Motor neuron (in vitro differentiated cells): ENCODE measurements at places on chromosomes 3 and 15. TPM values are rescaled to one million over a fixed set of nuclear protein-coding genes. Genes with fewer than 3 reads are reported as not detected.

GRCh38 chr3:156433910-156434309 is 121.0 kb downstream of the SSR3 start:
- no peak for ATAC-seq

The ZMYND10 gene
- 3.3 and 5.4 TPM in 2 replicates for total RNA-seq

The SERINC4 gene
- 1.1 and 1.3 TPM in 2 replicates for total RNA-seq

The AADAC gene
- total RNA-seq: not detected in 2 replicates

DNA sequence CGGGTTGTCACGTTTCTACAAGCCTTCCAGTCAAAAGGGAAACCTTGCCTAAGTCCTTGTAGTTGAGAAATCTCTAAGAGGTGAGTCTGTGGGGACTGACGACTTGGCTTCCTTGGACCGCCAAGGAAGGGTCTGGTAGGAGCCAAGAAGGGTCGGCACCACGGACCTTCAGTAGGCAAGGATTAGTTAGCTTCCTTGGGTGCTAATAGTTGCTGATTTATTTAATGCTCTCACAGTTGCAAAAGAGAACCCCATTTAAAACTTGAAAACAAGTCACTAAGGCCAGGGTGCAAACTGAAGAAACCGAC is 361 bp upstream of the LCMT2 start:
- no peak for ATAC-seq

- no peak for ATAC-seq
Observed at GRCh38 chr15:25056484-25057425, 102.0 kb downstream of the SNRPN start.

The LEKR1 gene
- 0.46 and 1.2 TPM in 2 replicates for total RNA-seq

- no peak for ATAC-seq
Observed at GRCh38 chr15:67083135-67083762, 17.8 kb downstream of the SMAD3 start.

DNA sequence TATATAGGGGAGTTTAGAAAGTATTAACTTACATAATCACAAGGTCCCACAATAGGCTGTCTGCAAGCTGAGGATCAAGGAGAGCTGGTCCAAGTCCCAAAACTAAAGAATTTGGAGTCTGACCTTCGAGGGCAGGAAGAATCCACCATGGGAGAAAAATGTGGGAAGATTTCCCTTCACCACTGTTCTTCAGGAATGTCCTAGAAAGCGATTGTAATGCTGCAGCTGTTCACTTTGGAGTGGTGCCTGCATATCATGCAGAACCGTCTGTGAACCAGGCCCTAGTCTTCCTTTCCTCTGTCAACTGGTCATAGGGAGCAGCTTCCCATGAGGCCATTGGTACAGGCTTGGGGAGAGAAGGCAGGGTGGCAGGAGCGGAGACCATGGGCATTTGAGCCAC is 497.9 kb upstream of the ARPP21 start:
- no peak for ATAC-seq

DNA sequence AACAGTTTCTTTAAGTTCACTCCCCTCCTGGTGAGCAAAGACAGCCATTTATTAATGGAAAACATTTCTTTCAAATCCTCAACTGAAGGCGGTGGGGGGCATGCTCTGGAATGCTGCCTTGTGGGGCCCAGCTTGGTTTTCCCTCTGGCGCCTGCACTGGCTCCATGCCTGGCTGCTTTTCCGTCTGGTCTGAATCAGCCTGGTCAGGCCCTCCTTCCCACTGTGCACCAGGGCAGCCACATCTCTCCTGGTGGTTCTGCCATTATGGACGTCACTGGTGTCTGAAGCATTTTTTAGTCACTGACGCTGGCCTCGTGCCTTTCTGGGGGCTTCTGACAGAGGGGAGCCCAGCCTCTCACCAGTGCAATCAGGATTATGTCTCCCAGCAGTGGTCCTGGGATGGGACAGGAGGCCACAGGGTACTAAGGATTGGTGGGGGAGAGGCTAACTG is 57.6 kb upstream of the APEH start:
- peak; percentile 50 for ATAC-seq

DNA sequence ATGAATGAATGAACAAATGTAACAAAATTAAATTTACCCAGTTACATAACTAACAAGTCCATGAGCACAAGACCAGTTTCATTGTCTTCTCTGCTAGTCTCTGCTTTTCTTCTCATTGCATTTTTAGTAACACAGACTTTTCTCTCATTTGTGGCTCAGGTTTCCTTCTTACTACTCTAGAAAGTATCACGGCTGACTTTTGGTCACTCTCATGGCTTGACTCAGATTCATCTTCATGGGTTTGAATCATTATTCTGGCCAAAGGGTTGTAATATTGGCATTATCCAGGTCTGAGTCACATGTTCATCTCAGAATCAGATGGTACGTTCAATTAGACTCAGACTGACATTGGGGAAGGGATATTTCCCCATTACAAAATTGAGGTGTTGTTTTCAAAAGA is 121.5 kb upstream of the SATB1 start:
- ATAC-seq: no peak

The CD200R1L gene
- total RNA-seq: not detected in 2 replicates

The LRRIQ4 gene
- 0.32 and 0.36 TPM in 2 replicates for total RNA-seq

The PP2D1 gene
- total RNA-seq: 0.42 and 0.46 TPM in 2 replicates

DNA sequence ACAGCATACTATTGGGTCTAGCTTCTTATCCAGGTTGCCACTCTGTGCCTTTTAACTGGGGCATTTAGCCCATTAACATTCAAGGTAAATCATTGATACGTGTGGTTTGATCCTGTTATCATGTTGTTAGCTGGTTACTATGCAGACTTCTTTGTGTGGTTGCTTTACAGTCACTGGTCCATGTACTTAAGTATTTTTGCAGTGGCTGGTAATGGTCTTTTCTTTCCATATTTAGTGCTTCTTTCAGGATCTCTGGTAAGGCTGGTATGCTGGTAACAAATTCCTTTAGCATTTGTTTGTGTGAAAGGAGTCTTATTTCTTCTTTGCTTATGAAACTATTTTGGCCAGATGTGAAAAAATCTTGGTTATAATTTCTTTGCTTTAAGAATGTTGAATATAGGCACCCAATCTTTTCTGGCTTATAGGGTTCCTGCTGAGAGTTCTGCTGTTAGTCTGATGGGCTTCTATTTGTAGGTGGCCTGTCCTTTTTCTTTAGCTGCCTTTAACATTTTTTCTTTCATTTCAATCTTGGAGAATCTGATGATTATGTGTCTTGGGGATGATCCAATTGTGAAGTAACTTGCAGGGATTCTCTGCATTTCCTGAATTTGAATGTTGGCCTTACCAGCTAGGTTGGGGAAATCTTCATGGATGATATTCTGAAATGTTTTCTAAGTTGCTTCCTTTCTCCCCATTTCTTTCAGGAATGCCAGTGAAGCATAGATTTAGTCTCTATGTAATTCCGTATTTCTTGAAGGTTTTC is 39.3 kb downstream of the CCR1 start:
- ATAC-seq: no peak

DNA sequence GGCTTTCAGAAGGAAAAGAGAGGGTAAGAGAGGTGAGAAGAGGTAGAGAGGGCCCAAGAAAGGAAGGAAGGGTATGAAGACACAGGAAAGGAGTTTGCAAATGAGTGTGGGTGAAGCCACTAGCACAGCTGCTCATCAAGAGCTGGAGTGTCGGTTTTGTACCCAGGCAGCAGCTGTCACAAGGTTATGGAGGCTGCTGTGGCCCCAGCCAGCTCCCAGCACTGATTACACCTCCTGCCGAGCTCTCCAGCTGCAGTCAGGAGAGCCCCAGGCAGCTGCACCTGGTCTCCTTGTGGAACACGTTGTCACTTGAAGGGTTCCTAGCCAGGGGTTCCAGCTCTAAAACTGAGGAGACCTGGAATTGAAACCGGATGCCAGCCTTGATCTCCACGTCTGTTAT is 60.4 kb upstream of the CHD2 start:
- no peak for ATAC-seq

The ITPKA gene
- total RNA-seq: 1.2 and 1.5 TPM in 2 replicates

DNA sequence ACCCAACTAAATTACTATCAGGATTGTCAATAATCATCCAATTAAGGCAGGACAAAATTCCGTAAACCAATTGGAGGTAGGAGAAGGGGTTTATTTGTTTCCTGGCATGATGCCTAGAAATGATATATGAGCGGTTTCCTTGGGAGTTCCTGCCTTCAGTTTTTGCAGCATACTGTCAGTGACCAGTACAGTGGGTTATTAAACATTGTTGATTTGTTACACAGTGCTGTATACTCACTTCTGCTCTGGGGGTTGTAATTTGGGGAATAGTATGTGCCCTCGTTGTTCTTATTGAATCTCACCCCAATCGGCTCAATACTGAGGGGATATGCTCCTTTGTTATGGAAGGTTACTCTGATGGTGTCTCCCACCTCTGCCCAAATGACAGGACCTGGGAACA is 22.2 kb downstream of the CP start:
- no peak for ATAC-seq

DNA sequence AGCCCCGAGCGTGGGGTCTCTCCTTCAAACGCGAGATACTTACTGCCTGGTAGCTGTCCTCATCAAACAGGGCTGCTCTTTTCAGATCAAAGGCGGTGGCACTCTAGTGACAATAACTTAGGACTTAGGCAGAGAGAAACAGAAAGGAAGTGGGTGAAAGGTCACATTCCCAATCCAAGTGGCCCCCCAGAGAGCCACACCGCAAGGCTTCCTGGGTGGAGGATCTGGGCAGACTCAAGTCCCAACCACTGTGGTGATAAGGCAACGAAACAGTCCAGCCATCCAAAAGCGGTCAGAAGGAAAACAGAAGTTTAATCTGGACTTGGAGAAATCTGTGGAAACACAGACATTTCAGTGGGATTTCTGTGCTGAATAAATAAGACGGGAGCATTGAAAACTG is 227.2 kb downstream of the ADAMTS17 start:
- no peak for ATAC-seq

- no peak for ATAC-seq
Observed at GRCh38 chr3:71444028-71444860, 139.3 kb downstream of the FOXP1 start.

- peak; percentile 36 for ATAC-seq
Observed at GRCh38 chr3:184361932-184362667, 590 bp downstream of the POLR2H start.
